ENCODE measurements at places on chromosomes 4 and X.

DNA sequence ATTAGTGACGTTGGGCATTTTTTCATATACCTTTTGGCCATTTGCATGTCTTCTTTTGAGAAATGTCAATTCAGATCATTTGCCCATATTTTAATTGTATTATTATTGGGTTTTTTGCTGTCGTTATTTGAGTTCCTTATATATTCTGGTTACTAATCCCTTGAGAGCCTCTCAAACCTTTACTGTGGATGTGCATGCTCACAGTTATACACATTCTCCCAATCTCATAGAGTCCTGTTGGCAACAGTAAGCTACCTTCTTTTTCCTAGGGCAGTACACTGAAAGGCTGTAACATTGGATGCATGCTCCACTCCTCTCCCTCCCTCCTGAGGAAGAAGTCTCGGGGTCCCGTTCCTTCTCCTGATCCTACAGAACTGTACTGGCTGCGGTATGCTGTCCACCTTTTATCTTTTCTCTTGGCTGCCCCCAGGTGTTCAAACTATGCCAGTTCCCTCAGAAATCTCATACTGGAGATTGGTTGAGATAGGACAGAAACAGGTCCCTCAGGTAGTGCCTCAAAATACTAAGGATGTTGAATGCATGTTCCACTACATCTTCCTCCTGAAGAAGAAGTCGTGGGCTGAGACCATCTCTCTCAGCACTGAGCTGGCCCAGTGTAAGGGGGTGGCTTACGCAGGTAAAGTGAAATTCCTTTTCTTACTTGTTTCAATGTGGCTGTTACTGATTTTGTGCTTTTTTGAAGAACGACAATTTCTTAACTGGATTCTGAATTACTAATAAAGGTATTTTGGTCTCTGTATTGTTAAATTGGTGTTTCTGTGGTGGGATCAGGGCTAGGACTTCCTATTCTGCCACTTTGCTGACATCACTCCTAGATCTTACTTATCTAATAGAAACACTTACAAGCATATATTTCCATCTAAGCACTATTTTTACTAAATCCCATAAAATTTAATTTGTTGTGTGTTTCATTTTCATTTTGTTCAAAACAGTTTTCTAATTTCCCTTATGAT lies 145.4 kb upstream of the HUWE1 start:
- DNase-seq: peak; percentile 66

- DNase-seq: no peak
Measured at GRCh38 chr4:1695913-1696312, 11.8 kb upstream of the FAM53A start.

DNA sequence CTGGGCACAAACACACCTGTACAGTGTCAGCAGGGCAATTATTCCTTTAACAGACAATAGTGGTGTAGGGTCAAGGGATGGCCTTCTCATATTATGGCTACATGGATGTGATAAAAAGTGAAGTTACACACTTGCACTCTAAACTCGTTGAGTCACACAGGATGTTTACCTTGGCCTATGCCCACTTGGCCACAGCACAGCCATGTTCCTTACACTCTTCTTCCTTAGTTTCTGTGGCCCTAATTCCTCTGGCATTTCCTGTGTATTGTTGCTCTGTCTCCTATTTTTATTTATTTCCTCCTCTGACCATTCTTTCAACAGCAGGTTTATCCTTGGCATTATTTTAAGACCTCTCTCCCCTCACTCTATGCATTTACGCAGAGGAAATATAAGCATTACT lies 86.8 kb upstream of the NPFFR2 start:
- no peak for DNase-seq

- peak; percentile 9 for DNase-seq
Measured at GRCh38 chrX:75623535-75623934, 100.7 kb upstream of the ZDHHC15 start.

Measured in hematopoietic multipotent progenitor cell treated with erythropoietin and hydrocortisone succinate and interleukin-3 and kit ligand, for 6 days (in vitro differentiated cells).